Subcutaneous preadipocyte (primary cell): ENCODE measurements at places on chromosomes 12 and 14. TPM values are rescaled to one million over a fixed set of nuclear protein-coding genes. Genes with fewer than 3 reads are reported as not detected.

Gene AREL1
- total RNA-seq: 23.9 and 33.8 TPM in 2 replicates

Gene KLRF1
- total RNA-seq: under 0.01 and 0.20 TPM in 2 replicates

Gene TEX52
- total RNA-seq: not detected in 2 replicates

Gene TAS2R42
- not detected in 2 replicates for total RNA-seq

Gene SLC7A7
- total RNA-seq: 0.73 and 1.2 TPM in 2 replicates

Gene BATF
- not detected in 2 replicates for total RNA-seq

Gene GALNT6
- total RNA-seq: 1.8 and 22.1 TPM in 2 replicates
